Stimulated activated CD8-positive, alpha-beta memory T cell treated with anti-CD3 and anti-CD28 coated beads, Interleukin-4, amount 100 ng/mL, for 4 hours (primary cell): ENCODE measurements at places on chromosomes 2 and 18.

DNA sequence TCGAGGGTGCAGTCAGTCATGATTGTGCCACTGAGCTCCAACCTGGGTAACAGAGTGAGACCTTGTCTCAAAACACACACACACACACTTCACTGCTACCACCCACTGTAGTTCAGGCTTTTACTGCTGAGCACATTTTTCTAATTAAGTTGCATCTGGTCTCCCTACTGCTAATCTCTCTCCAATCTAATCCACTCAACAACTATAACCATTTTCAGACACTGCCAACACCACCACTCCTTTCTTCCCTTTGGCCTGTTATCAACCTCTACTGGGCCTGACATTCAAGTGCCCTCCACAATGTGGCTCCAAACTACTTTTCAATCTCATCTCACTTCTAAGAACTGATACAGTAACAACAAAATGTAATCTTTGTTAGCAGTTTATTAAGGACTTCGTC lies 44.8 kb downstream of the RMP24 start:
- no peak for DNase-seq

- DNase-seq = no peak
Observed at GRCh38 chr2:137826373-137827372, 137.6 kb upstream of the HNMT start.

DNA sequence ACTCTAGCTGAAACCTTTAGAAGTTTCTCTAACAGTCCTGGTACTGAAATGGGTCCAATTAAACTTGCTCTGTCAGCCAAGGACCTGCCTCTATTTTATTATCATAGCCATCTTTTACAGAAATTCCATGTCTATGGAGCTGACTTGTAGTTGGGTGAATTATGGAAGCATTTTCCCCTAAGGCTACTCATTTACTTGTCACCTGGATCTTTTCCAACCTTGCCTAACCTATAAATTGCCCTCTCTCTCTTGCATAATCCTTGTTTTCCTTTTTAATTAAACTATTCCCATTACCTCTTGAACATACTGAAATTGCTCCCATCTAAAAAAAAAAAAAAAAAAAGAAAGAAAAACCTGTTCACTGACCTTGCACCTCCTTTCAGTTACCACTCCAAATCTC lies 74.6 kb upstream of the DOK6 start:
- no peak for DNase-seq

DNA sequence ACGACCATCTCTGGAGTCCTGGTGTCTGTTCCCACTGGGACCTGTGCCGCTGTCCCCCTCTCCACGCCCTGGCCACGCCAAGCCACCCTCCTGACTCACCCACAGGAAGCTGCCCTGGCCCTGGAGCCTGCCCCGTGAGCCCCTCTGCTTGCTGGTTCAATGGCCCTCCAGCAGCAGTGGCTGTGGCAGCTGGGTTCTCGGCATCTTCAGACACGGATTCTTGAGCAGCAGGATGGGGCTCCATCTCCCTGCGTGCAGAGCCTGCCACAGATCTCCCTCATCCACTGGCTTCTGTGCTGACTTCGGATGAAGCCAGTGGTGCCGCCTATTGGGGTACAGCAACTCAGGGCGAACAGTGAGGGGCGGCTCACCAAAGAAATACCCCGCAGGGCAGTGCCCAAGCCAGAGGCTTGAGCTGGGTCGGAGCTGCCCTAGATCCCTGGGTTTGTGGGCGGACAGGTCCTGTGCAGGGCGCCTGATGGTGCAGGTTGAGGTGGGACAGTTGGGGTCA lies 14.0 kb downstream of the CAPN10 start:
- DNase-seq = no peak

- no peak for DNase-seq
Observed at GRCh38 chr2:180519276-180519675, 461.1 kb upstream of the UBE2E3 start.

DNA sequence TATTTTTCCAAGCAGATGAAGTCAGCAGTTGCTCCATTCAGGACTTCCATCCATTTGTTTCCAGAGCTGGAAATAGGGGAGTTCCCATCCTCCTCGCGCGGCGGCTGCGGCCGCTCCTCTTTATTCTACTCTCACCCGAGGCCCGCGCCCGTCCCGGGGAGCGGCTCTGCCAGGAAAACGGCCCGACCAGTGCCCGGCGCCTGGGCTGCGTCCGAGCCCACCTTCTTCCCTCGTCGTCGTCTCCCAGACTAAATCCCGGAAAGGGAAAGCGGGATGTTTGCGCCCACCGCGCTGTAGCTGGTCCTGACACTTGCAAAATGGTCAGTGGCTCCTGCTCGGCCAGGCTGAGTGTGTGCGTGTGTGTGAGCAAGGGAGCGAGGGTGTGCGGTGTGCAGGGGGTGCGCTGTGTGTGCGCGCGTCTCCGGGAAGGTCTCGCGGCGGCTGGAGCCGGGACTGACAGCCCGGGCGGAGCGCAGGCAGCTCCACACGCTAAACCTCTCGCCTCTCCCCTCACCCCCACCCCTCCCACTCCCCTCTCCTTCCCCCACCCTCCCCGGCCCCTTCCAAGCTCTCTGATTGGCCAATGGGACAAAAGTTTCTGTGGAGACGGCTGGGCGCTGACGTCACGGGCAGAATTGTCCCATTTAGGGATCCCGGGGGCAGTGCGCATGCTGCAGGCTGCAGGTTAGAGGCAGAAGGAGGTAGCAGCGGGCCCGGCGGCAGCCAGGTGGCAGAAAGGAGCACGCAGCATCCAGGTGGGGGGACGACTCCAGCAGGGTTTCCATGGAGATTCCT lies at the start of gene NOL4:
TSS of gene NOL4 (minus strand) at position 491 of the 795 bp plus-strand sequence. CDS start 1,660 bp downstream, outside the sequence.
- DNase-seq = no peak

DNA sequence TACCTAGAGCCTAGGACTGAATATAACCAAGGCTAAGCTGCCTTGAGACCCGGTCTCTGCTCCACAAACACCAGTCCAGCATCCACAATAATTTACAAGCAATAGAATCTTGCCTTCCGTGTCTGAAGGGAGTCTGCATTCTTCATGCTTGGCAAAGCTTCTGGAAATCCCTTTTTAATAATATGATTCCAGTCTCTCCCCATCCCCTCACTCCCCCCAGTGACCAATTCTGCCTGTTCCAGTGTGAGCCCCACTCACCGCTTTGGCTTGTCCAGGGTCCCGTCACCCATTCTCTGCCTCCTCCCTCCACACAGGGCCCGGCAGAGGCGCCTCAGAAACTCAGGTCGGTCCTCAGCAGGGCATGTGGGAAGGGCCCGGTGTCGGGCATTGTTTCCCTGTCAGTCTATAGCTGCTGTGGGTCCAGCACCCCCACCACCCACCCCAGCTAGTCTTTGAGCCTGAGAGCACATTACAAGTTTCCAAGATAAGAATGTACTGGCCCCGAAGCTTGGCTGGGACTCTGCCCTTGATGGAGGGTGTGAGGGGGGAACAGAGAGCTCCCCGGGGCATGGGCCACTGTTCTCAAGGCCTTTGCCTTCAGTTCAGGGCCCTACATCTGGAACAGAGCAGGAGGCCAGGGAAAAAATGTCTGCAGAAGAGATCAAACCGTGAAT lies 129.7 kb upstream of the MYCN start:
- no peak for DNase-seq

- no peak for DNase-seq
Observed at GRCh38 chr18:79834834-79835233, 37.1 kb downstream of the KCNG2 start.

- no peak for DNase-seq
Observed at GRCh38 chr18:32418148-32418547, 52.5 kb downstream of the GAREM1 start.

- DNase-seq = no peak
Observed at GRCh38 chr2:238380785-238381184, 45.9 kb upstream of the ASB1 start.

- no peak for DNase-seq
Observed at GRCh38 chr18:25166113-25166512, 185.9 kb downstream of the ZNF521 start.

DNA sequence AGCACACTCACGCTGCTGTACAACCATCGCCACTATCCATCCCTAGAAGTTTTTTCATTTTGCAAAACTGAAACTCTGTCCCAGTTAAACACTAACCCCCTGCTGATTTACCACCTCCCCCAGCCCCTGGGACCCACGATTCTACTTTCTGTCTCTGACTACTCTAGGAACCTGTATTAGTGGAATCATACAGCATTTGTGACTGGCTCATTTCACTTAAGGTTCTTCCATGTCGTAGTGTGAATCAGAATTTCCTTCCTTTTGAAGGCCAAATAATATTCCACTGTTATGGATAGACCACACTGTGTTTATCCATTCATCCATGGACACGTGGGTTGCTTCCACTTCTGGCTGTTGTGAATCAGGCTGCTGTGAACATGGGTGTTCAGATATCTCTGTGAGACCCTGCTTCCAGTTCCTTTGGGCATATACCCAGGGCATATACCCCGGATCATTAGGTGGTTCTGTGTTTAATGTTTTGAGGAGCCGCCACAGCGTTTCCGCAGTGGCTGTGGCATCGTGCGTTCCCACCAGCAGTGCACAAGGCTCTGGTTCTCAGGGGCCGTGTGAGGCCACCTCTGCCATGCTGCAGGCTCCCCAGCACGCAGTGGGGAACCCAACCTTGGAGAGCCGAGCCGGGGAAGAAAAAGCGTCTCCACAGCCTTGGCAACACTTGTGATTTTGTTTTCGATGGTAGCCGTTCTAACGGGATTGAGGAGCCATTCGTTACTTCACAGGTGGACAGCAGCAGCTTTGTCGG lies 10.1 kb downstream of the RAMP1 start:
- DNase-seq = no peak

DNA sequence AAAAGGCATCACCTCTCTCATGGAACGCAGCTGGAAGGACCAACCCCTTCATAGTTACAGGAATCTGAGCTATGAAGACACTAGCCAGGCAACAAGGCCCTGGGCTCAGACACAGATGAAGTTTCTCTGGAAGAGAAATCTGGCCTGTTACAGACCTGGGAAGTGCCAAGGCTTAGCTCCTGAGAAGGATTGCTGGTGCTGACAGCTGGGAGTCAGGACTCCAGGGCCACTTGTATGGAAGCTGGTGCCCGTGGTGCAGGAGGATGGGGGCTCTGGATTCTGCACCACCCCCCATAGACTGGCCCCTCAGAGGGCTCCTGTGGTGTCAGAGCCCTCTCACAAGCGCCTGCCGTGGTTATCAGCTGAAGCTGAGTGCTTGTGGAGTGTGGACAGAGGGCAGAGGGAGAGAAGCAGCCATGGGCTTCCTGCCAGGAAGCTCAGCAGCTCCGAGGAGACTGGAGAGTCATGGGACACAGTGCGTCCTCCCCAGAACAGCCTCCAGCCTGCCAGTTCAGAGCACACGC lies 87.3 kb upstream of the LCLAT1 start:
- no peak for DNase-seq

GRCh38 chr2:58895857-58896256 lies 654.7 kb upstream of the FANCL start:
- no peak for DNase-seq

- DNase-seq = no peak
Observed at GRCh38 chr2:109594246-109594885, 19.4 kb downstream of the SEPTIN10 start.

DNA sequence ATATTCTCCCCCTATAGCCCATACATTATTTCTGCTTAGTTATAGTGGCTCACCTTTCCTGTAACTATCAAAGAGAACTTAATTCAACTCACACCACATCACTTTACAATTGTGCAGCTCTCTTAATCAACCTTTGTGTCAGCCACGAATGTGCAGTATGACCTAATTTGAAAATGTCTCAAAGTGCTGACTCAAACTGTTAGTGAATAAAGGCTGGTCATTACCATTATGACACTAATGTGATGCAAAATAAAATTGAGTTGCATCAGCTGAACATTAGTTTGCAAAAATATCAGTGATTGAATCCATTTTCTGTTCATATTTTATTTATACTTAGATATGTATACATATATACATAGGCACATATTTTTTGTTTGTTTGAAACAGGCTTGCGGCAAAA lies 251.8 kb downstream of the MEIS1 start:
- DNase-seq = no peak

GRCh38 chr2:20648831-20649230 lies 2.1 kb downstream of the HS1BP3 start:
- no peak for DNase-seq

- no peak for DNase-seq
Observed at GRCh38 chr2:73886357-73886756, 6.5 kb upstream of the ACTG2 start.

DNA sequence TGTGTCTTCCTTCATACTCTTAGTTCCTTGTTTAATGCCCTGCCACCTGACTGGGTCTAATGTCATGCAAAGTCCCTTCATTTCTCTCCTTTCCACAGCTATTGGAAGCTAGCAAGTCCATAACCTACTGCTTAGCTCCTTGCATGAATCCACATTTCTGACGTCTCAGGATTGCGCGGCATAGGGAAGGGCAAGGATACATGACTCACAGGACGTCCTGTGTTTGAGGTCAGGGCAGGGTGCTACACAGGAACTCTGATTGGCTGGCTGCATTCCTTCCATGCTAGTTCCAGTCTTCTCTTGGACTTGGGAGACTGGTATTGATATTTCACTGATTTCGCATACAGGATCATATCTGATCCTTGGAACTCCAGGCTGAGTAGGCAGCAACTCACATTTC lies 137.9 kb downstream of the CDH2 start:
- no peak for DNase-seq

DNA sequence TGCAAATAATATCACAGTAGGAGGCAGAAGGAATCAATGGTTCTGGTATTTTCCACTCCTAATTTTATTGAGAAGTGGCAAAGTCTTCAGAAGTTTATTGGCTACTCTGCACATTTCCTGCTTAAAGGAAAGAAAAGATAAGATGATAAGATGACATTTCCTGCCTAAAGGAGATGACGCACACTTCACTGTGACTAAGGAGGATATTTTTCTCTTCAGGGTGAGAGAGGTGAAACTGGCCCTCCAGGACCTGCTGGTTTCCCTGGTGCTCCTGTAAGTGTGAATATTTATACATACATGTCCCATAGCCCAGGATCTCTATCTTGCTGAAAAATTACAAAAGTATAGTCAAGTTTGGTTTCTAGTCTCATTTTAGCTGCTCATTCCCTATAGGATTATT lies 27.9 kb downstream of the COL3A1 start:
- no peak for DNase-seq
